ENCODE measurements at places on chromosomes 6 and 20.

GRCh38 chr20:49665796-49666195 lies 47.9 kb downstream of the B4GALT5 start:
- DNase-seq: no peak
- peaks cover 4% of the 10 kb centered on the region for H3K4me1 ChIP-seq
- H3K4me3 ChIP-seq: no peak overlapping the region
- H3K27me3 ChIP-seq: no peaks in the 10 kb centered on the region
- no peak overlapping the region for H3K27ac ChIP-seq

DNA sequence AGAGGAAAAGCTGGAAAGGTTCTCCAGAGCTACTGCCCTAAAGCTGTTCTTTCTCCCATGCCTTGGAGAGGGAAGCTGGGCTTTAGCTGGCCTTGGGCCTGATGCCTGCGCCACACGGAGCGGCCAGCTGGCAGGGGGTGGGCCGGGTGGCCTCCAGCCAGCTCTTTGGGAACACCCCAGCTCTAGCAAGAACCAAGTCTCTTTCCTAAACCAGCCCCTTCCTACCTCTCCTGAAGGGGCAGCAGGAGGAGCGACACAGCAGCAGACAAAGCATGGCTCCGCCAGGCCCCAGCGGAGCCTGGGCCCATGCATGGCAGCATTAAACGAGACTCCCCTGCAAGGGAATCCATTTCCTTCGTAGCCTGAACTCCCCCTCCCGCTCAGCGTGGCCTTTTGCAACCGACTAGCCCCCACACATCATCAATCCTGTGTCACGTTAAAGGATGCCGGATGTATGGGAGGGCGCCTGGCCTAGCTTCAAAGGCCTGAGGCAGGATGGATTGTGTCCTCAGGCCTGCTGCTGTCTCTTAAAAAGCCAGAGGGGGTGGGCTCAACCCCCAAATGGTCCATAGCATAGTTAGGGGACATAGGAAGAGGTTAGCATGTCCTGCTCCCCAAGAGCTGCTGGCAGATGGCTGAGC lies 14.0 kb downstream of the MRPS18A start:
- peaks cover 66% of the 10 kb centered on the region for H3K36me3 ChIP-seq
- H3K27me3 ChIP-seq: no peaks in the 10 kb centered on the region
- DNase-seq: no peak
- H3K4me3 ChIP-seq: no peak overlapping the region
- no peaks in the 10 kb centered on the region for H3K4me1 ChIP-seq
- no peak overlapping the region for H3K27ac ChIP-seq

GRCh38 chr6:118501765-118502164 lies 46.3 kb upstream of the PLN start:
- H3K36me3 ChIP-seq: peaks cover 8% of the 10 kb centered on the region
- no peaks in the 10 kb centered on the region for H3K4me1 ChIP-seq
- H3K27me3 ChIP-seq: no peaks in the 10 kb centered on the region
- no peak overlapping the region for H3K4me3 ChIP-seq

- peaks cover 13% of the 10 kb centered on the region for H3K4me1 ChIP-seq
- H3K27ac ChIP-seq: no peak overlapping the region
These were observed 59.6 kb downstream of the TIAM2 start for GRCh38 chr6:155054491-155055250.

- H3K27ac ChIP-seq: no peak overlapping the region
- H3K4me1 ChIP-seq: no peaks in the 10 kb centered on the region
- no peak for DNase-seq
- H3K4me3 ChIP-seq: no peak overlapping the region
- H3K27me3 ChIP-seq: no peaks in the 10 kb centered on the region
These were observed 16.0 kb downstream of the MYH7B start for GRCh38 chr20:34971561-34972235.

DNA sequence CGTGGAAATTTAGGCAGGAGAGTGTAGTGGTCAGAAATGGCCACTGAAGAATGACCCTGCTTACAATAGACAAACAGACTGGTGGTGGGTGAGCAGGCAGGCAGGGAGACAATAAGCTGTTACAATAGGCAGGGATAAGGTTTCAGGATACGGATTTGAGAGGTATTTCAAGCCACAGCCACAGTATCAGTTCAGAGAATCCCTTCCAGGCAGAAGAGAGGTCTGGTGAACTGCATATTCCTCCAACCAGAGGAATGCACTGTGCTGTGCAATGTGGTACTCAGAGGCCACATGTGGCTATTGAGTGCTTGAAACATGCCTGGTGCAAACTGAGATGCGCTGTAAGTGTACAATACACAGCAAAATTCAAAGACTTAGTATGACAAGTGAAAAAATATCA lies 20.6 kb downstream of the RMND1 start:
- H3K4me3 ChIP-seq: no peak overlapping the region
- no peaks in the 10 kb centered on the region for H3K27me3 ChIP-seq
- H3K36me3 ChIP-seq: peaks cover 29% of the 10 kb centered on the region
- no peaks in the 10 kb centered on the region for H3K4me1 ChIP-seq

GRCh38 chr6:37485291-37485702 lies 14.4 kb downstream of the CCDC167 start:
- H3K4me1 ChIP-seq: peaks cover 57% of the 10 kb centered on the region
- peak overlapping the region; percentile 0 for H3K27ac ChIP-seq
- peaks cover 13% of the 10 kb centered on the region for H3K36me3 ChIP-seq
- DNase-seq: no peak

- H3K27me3 ChIP-seq: peaks cover 38% of the 10 kb centered on the region
- H3K4me1 ChIP-seq: peaks cover 14% of the 10 kb centered on the region
- H3K4me3 ChIP-seq: no peak overlapping the region
- H3K36me3 ChIP-seq: no peaks in the 10 kb centered on the region
- DNase-seq: no peak
These were observed 19.3 kb downstream of the COL9A3 start for GRCh38 chr20:62835931-62836861.

GRCh38 chr20:59804347-59804746 lies 129.1 kb downstream of the SYCP2 start:
- H3K27me3 ChIP-seq: no peaks in the 10 kb centered on the region
- no peak overlapping the region for H3K4me3 ChIP-seq
- H3K36me3 ChIP-seq: no peaks in the 10 kb centered on the region
- no peaks in the 10 kb centered on the region for H3K4me1 ChIP-seq
- no peak overlapping the region for H3K27ac ChIP-seq
- DNase-seq: no peak

- H3K27me3 ChIP-seq: no peaks in the 10 kb centered on the region
- peak; percentile 35 for DNase-seq
- H3K4me1 ChIP-seq: peaks cover 25% of the 10 kb centered on the region
- no peak overlapping the region for H3K27ac ChIP-seq
- H3K4me3 ChIP-seq: no peak overlapping the region
- peaks cover 20% of the 10 kb centered on the region for H3K36me3 ChIP-seq
These were observed 180.0 kb downstream of the TMEM242 start for GRCh38 chr6:157143171-157143889.
